ENCODE measurements at places on chromosomes 12 and 14.

- peak; percentile 2 for DNase-seq
Observed at GRCh38 chr14:79836577-79836976, 374.7 kb downstream of the DIO2 start.

DNA sequence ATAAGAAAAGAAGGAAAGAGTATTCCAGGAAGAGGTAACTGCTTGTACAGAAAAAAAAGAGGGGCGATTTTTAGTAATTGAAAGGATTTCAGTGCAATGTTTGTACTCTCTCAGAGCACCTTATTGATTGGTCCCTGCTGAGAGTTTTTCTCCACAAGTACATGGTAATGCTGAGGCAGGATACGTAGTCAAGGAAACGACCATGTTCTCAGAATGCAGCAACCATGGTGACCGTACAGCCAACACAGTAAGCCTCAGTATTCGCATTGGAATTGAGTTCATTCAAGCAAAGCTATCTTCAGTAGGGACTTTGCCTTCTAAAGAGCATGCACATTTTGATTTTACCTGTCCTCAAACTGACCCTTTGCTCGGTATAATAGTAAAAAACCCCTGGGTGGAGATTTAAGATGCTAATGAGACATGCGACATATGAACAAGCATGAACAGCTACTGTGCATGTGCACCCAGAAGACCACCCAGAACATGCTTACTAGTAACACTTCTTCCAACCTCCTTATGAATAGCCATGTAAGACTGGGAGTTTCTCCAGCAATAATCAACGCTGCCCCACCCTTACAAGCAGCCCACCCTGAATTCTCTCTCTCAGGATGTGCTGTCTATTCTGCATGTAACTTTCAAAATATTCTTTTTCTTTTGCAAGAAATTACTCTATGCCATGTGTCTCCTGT lies 6.2 kb upstream of the SLC41A2 start:
- DNase-seq: no peak

- DNase-seq: no peak
Observed at GRCh38 chr14:102184316-102185035, 44.8 kb downstream of the WDR20 start.

DNA sequence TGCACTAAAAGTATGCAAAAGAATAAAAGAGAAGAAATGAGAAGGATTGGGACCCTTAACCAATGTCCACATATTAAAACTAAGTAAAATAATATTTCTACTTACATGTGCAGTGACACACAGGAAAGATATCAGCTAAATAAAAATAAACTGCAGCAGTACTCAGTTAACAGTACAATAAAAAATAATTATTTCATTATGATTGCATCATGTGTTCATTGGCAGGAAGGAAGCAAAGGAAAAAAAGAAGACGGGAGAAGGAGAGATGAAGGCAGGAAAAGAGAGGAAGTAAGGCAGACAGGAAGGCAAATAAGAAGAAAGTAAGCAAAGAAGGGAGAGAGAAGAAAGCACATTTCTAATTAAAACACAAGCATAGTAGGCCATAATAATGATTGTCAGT lies 33.0 kb downstream of the RASSF9 start:
- DNase-seq: peak; percentile 73

- DNase-seq: no peak
Observed at GRCh38 chr14:88592031-88592430, 29.2 kb downstream of the ZC3H14 start.

Measured in fibroblast of the aortic adventitia (primary cell).